ENCODE measurements at places on chromosomes 16 and 17.

- no peak for DNase-seq
These were observed 2.2 kb downstream of the MLYCD start for GRCh38 chr16:83901101-83901500.

GRCh38 chr17:76384987-76385891 lies 830 bp downstream of the SPHK1 start:
- DNase-seq, result peak; percentile 49

DNA sequence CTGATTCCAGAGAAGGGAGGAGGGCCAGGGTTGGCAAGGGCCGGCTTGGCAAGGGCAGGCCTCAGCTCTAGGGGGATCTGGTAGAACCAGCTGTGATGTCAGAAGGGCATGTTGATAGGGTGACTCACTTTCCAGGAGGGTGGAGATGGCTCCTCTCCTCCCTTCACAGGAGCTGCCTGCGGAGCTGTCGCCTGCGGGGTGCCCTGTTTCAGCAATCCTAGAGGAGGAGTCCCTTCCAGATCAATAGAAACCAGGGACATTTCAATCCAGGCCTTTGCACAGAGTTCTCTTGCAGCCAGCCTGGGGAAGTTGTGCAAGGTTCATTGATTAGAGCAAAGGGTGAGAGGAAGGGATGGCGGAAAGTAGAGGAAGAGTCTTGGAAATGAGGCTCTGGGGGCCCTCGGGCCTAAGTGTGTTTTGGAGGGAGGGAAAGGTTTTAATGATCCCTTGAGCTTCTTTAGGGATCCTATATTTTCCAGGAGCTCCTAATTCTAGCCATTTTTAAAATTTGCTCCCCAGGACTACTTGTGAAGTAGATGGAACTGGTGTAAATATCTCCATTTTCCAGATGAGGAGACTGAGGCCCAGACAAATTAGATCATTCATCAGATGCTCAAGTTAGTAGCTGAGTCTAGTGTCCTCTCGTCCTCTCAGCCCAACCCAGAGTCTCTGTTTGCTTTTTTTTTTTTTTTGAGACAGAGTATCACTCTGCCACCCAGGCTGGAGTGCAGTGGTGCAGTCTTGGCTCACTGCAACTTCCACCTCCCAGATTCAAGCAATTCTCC lies 24.8 kb upstream of the CSNK2A2 start:
- DNase-seq, result no peak

DNA sequence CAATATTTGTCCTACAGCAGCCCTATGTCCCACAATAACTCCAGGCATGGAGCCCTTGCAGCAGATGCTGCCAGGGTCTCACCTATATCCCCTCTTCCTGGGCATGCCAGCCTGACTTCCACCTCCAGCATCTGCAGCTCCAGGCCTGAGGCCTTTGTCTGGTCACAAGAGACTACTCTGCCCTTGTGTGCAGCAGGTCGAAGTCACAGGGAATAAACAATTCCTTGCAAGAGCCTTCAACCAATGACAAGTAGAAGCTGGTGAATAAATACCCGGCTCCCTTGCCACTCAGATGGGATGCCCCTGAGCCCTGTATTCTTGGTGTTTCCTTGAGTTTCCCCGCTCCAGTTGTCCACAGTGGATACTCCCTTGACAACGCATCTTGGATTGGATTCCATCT lies 23.0 kb downstream of the CES1 start:
- DNase-seq, result no peak

DNA sequence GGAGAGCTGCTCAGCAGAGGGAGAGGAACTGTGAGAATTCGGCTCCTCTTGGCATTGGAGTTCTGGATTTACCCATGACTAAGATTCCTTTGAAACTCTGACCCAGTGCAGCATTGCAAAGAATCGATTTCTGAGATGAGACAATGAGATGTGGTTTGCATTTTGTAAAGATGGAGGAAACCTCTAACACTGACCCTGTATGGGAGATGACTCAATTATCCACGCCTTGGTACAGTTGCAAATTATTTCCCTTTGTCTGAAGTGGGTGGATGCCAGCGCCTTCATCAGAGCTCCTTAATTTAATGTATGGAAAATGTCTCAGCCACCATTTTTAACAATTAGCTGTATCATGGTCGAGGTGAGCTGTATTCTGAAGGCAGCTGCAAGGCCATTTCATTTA lies 53.4 kb downstream of the NUP93 start:
- no peak for DNase-seq

DNA sequence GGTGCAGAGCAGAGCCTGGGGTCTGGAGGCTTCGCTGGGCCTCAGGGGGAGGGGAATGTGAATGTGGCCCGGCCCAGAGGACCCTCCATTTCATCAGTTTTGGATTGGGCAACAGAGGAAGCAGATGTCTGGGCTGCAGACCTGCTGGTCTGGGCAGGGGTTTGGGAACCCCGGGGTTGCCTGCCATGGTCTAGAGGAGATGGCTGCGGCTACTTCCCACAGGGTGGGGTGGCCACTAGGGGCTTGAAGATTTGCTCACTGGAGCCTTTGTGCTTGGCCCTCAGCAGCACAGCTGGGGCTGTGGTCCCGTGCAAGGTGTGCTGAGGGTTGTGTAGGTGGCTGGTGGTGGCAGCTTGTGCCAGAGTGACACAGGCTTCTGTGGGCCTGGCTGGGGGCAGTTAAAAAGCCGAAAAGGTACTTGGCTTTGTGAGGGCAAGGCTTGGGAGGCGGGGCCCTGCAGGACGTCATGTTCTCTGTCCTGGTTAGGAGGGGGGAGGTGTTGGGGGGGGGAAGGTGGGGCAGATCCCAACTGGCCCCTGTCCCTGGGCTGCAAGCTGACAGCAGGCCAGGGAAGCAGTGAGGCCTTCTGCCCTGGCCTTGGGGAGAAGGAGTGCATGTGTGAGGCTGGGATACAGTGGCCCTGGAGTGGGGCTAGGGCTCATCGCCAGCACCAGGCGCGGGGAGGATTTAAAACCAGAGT lies 98.0 kb downstream of the KPNA2 start:
- DNase-seq, result no peak

DNA sequence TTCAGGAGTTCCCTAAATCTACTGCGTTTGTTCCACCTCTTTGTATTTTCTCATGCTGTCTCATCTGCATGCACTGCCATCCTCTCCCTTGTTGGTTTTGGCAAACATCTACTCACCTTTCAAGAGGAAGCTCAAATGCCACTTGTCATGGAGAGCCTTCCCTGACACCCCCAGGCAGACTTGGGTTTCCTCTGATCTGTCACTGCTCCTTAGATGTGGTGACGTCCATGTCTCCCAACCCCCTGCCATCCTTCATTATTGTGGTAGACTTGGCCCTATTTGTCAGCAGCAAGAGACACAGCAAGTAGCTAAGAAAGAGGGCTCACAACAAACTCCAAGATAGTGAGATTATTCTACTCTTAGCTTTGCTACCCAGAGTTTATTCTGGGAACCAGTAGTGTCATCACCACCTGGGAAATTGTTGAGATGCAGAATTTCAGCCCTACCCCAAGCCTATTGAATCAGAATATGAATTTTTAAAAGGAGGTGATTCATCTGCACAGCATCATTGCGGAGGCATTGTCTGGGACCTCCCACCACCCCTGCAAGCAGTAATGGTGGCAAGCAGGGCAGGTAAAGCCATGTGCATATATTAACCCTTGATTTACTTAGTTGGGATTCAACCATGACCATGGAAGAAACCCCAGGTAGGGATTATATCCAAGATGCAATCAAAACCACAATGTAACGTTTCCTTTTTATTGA lies 248.9 kb downstream of the SHISA9 start:
- DNase-seq, result no peak

GRCh38 chr17:74271281-74271680 lies 2.8 kb upstream of the DNAI2 start:
- DNase-seq, result no peak

DNA sequence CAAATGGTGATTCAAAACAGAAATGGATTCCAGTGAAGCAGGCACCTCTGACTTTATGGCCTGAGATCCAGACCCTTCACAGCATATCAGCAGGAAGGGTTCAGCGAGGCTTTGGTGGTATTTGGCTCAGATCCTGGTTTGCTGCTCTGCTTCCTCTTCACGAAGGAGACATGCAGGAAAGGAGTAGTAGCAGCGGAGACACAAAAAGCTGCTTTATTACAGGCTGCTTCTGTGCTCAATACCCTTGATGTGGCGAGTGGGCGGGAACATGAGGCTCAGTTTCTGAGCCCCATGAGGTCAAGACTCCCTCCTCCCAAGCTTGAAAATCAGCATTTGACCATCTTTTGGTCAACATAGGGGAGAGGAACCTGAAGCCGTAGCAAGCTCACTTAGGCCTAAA lies 213.3 kb upstream of the AXIN2 start:
- DNase-seq, result no peak

- no peak for DNase-seq
These were observed 395.1 kb downstream of the SEC14L1 start for GRCh38 chr17:77535892-77536291.

- no peak for DNase-seq
These were observed 93.5 kb downstream of the GOSR1 start for GRCh38 chr17:30570596-30571265.

DNA sequence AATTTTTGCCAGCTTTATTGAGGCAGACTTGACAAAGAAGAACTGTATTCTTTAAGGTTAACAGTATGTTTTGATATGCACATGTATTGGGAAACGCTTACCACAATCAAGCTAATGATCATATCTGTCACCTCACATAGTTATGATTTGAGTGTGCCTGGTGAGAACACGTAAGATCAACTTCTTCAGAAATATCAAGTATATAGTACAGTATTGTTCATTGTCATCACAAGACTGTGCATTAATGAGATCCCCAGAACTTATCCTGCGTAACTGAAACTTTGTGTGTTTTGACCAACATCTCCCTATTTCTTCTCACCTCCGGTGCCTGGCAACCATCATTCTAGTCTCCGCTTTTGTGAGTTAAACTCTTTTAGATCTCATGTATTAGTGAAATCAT lies 756.4 kb upstream of the EEF2KMT start:
- no peak for DNase-seq

- DNase-seq, result no peak
These were observed 6.9 kb upstream of the KRT17 start for GRCh38 chr17:41631025-41631897.

DNA sequence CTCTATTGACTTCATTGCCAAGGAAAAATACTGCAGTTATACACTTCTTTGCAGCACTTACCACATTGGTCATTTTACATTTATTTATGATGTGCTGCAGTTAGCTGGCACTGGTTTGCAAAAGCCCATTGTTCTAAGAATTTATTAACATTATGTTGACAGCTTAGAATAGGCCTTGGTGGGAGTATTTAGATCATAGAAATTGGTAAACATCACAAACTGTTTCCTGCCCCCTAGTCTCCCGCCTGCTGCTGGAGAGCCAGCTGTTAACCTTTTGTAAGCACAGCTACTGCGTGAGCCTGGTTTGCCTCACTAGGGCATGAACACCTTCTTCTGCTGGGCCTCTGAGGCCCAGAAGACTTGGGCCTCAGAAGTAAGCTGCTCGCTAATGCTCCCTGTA lies 651.4 kb upstream of the GOT2 start:
- no peak for DNase-seq

DNA sequence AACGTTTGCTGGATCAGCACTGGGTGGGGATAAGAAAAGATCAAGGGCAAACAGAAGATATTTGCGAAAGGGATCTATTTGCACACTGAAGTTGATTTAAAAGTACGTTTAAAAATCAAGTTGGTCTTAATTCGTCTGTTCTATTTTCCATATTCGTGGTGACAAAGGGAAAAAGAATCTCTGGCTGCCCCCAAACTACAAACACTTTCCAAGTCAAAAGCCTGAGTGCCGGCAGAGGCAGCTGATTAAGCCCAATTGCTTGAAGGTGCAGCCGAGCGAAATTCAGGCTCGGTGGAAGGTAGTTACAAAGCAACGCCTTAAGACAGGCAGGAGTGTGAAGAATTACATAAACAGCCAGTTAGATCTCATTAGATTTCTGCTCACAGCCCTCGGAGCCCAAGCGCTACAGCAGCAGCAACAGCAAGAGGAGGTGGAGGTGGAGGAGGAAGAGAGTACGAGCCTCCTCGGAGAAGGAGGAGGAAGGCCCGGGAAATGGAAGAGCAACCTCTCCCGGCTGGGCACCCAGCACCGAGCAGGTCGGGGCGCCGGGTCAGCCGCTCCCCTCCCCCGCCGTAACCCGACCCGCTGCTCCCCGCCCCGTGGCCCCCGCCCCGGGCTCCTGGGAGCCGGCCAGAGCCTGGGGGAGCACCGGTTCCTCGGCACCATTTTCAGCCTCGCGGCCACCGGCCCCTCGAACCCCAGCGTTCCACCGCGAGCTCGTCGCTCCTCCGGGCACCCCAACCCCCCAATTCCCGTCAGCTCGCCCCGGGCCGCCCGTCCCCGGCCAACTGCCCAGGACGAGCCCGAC lies 890 bp downstream of the TOB1 start:
- peak; percentile 56 for DNase-seq

GRCh38 chr17:70804161-70804560 lies 634.8 kb downstream of the KCNJ2 start:
- DNase-seq, result no peak

DNA sequence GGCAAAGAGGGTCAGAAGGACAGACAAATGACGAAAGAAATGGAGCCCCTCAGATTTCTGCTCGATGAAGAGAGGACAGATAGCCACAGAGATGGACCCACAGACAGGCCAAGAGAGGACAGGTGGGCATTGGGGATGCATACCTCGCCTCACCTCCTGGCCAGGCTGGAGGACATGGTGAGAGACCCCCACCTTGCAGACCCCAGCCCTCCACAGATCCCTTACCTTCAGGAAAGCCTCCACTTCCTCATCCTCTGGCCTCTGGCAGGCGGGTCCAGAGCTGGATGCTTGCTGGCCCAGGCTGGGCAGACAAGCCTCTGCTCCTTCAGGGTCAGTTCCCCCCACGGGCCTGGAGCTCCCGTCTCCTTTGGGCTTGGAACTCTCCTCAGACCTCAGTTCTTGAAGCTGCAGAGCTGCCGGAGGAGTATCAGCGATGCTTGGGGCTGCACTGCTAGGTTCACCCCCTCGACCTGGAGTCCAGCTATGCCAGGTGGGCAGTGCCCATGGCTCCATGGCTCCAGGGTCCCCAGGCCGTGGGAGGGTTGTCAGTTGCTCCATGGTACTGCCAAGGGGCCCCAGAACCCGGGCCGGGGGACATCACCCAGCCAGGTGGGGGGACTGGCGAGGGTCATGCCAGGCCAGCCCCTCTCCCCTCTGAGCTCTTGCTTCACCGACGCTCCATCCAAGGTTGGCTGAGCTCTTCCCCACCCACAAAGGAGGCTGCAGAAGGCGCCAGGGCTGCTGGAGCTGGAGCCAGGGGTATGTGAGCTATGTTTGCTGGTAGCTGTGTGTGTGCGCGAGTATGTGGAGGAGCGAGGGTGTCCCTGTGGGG lies 1.0 kb downstream of the TSPOAP1 start:
- DNase-seq, result no peak

- no peak for DNase-seq
These were observed 4.0 kb downstream of the CRYBA1 start for GRCh38 chr17:29250666-29251065.

GRCh38 chr16:87821376-87822107 lies 47.8 kb downstream of the SLC7A5 start:
- DNase-seq, result no peak

- DNase-seq, result no peak
These were observed 8.4 kb downstream of the VPS9D1 start for GRCh38 chr16:89712274-89712781.

Data from left colon (tissue), 2 donors.